SK-N-DZ (cell line): ENCODE measurements at places on chromosomes 7 and 10.

DNA sequence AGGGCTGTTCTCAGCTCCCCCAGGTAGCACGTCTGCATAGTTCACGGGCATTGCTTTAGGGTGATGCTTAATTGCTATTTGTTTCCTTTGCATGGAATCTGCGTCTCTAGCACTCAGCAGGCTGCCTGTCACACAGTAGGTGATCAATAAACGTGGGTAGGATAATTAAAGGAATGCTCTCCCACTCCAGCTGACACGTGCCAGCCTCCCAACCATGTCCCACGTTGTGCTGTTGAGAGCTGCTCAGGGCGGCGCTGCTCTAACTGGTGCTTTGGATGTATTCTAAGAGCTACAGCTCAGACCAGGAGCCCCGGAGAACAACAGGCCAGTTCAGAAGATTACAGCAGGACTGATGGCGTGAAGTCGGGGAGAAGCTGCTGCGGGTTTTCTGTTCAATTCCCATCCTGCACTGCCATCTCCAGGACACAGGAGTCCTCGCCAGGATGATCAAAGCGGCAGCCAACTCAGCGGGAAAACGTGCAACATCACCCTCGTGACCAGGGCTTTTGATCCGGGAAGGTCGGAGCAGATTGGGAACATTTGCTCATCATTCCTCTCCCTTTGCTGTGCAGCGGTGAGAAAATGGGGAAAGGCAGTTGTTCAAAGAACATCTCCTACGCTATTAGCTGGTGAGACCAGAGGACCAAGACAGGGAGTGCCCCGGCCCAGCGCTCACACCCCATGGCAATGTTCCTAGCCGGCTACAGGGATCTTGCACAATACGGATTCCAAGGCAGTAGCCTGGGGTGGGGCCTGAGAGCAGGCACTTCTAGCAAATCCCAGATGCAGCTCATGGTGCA is 50.5 kb upstream of the FOXK1 start:
- peak; percentile 90 for DNase-seq

DNA sequence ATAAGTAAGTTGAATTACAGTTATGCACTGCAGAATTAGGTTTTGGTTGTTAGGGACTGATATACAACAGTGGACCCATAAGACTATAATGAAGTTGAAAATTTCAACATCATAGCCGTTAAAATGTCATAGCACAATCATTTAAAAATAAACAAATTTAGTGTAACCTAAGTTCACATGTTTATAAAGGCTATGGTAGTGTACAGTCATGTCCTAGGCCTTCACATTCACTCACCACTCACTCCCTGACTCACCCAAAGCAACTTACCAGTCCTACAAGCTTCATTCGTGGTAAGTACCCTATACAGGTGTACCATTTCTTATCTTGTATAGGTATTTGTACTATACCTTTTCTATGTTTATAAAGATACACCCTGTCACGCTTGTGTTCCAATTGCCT is 113.7 kb downstream of the RAB11FIP2 start:
- no peak for DNase-seq

- DNase-seq: no peak
Measured at GRCh38 chr7:43768887-43769272, 10.4 kb downstream of the BLVRA start.

GRCh38 chr7:150322833-150323681 is at the start of the genes ACTR3C and LRRC61:
Gene ACTR3C, minus strand, starts transcription at chr7:150323545. Its CDS starts 28,249 bp downstream, at chr7:150295296.
Gene LRRC61, plus strand, starts transcription at chr7:150323355. Its CDS starts 13,507 bp downstream, at chr7:150336862.
- peak; percentile 89 for DNase-seq

- no peak for DNase-seq
Measured at GRCh38 chr7:130887182-130887956, 153.4 kb upstream of the KLF14 start.

- DNase-seq: peak; percentile 68
Measured at GRCh38 chr10:59808896-59809643, 55.8 kb upstream of the MRLN start.

GRCh38 chr7:27640884-27641574 is 21.7 kb downstream of the HIBADH start:
- DNase-seq: no peak

DNA sequence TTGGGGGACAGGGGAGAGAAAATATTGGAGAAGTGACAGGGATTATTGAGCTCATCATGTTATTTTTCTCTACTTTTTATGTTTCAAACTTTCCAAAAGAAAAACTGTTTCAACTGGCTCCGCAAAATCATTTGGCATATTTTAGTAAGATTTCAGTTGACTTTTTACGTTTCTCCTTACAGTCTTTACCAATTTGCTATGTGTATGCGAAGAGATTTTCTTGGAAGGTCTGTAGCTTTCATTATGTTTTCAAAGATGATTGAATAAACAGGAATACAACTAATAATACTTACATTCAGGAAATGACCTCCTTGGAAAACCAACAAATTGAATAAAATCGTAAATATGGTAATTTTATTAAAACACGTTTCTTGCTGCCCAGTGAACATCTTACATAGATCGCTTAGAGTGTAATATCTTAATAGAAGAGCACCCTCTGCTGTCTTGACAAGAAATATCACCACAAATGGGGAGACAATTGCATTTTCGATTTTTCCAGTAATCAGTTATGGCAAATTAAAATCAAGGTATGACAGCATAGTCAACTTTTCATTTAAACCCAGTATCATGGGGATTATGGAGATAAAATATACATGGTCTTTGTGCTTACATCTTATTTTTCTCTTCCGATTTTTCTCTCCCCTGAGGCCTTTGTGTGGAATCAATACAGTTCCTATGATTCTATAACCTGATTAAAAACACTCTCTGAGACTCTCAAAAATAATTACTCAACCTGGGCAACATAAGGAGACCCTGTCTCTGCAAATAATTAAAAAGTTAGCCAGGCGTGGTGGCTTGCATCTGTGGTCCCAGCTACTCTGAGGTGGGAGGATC is 43.1 kb downstream of the MBL2 start:
- DNase-seq: peak; percentile 52

- DNase-seq: no peak
Measured at GRCh38 chr10:98257961-98258360, 10.0 kb downstream of the LOXL4 start.

GRCh38 chr10:49252313-49253034 is 46.5 kb upstream of the C10orf71 start:
- no peak for DNase-seq

DNA sequence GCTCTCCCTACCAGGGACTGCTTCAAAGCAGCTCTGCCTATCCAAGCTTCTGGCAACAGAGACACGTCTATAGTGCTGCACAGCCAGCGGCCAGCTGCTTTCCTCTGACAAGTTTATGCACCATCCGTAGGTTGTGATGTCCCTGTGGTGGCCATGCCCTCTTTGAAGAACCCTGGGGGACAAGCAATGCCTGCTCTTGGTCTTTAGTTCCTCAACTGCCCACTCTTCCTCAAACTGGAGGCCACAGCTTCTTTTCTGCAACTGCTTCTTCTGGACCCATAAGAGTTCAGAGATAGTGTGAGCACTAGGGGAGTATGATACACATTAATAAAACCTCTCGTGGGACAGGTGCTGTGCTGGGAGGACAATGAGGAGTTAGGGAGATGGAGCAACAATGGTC is 164.9 kb downstream of the ELMO1 start:
- no peak for DNase-seq

DNA sequence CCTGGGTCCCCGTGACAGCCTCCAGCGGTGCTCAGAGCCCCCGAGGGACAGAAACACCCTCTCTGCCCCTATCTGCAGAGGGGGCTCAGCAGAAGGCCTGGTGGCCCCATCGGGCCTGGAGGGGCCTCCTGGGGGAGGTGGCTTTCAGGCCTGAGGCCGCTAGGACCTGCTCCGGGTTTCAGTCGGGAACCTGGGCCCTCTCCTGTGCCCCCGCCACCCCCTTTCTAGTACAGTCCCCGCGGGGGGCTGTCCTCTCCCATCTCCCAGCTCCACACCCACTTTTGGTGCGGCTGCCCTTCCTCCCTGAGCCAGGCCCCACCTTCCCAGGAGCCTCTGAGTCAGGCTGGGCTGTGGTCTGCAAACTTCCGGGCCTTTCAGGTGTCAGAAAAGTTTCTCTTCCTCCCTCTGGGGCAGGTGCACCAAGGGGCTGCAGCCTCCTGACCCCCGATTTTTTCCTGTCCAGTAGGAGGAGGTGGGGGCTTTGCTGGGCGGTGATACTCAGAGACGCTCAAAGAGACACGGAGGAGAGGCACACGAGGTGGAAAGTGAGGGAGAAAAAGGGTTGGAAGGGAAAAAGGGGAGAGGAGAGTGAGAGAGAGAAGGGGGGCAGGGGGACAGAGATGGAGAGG is 692 bp downstream of the CARD11 start:
- no peak for DNase-seq

GRCh38 chr10:48778193-48778857 is 93.7 kb downstream of the WDFY4 start:
- no peak for DNase-seq

DNA sequence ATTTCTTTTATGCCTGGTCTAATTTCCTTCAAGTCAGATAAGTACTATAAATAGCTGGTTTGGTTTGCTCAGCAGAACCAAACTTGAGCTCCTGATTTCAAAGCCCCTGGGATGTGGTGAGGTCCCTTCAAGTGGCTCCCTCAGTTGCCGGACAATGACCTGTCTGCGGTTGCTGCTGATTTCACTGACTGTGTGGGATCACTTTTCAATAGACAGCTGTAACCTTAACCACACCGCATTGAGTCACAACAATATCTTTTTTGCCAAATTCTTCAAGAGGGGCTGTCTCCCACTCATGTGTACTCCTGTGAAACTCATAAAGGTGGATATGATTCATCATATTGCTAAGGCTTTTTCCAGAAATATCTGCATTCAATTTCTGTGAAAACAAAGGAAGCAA is 23.1 kb upstream of the ITGA8 start:
- DNase-seq: no peak

DNA sequence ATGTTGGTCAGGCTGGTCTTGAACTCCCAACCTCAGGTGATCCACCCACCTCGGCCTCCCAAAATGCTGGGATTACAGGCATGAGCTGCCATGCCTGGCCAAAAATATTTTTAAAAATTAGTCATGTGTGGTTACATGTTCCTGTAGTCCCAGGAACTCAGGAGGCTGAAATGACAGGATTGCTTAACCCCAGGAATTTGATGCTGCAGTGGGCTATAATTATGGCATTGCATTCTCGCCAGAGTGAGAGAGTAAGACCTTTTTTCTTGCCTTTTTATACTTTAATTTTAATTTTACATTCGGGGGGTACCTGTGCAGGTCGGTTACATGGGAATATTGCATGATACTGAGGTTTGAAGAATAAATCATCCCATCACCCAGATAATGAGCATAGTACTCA is 86.6 kb upstream of the ZNF92 start:
- no peak for DNase-seq

GRCh38 chr10:63294781-63295180 is 161.7 kb downstream of the NRBF2 start:
- no peak for DNase-seq

DNA sequence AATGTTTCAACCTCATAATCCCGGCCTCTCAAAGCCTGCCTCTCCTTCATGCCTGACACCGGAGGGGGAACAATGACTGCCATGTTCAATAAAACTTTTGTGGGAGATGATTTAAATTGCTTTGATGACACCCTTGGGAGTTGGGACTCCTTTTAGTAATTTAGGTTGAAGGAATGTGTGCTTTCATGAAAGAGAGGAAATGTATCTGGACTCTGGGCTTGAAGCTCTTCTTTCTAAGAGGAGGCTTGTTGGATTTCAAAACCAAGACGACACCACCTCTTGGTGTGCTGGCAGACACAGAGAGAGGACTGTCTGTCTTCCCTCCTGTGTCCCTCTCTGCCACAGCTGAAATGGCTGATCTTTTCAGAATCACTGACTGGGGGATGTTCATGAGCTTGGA is 168.1 kb downstream of the GALNT17 start:
- DNase-seq: no peak

DNA sequence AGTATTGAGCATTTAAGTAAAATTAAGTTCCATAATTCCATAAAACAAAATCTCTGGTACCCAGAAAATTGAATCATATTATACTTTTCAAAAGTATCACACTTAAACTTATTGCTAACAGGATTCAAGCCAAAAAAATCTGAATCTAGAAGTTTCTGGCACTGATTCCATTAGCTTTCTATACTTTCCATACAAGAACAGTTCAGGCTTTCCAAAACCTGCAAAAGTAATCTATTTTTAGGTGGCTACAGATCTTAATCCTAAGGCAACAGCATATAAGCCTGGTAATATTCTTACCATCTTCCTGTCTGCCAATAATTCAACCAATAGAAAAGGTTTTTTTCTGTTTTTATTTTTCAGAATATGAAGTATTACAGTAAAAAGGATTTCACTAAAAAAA is 185.0 kb downstream of the CRPPA start:
- no peak for DNase-seq

DNA sequence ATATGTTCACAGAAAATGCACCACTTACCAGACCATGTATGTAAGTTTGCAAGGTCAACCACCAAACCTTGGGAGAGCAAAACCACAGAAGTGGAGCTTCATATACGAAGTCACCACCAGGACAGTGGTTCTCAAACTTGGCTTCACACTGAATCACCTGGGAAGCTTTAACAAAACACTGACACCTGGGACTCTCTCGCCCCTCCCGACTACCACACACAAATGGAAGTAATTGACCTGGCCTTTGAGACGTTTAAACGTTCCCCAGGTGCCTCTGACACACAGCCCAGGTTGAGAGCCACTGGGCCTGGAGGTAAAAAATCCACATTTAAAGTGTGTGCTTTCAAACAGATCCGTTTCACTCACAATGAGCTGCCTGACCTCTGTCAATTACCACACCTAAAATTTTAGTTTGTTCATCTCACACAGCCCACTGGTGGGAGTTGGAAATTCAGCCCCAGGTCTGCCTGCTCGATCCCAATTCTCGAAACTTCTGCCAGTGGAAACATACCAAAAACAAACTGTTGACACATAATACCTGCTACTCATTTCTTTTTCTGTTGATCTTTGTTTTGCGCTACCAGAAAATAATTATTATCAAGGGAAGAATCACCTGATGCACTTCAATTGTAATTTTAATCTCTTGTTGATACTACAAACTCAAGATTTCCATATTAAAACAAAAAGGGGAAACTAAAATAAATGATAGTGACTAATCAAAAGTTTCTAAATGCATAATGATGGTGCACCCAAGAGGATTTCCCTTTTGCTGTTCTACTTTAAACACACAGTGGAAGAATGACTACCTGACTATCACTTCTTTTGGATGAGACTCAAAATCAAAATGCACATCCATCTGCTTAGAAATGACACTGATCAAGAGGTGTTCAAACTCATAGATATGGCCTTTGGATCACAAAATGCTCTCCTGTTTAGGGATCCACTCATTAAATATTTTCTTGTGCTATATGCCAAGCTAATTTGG is 26.6 kb downstream of the CDNF start:
- DNase-seq: no peak

DNA sequence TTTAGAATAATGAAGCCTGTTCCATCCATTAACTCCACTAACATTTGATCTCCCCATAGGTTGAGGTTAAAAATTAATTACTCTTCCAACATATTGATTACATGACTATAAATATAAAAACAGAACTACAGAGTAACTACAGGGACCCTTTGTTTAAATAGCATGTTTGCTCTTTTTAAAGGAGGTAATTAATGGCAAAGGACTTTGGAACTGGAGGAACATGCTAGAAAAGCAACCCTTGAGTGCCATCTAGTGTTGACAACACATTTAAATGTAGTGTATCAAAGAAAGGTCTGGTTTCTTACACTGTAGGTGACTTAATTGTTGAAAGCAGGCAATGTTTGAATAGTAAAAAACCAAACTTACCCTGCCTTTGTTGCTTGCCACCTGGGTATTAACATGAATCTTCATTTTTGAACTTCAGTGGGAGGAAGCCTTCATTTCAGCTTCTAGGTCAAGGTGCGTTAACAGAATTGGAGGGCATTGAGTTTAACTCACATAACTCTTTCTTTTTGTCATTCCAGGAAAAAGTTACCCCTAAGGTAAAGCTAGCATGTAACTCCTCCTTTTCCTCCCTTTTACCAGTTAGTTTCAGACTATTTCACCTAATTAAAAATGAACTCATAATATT is 52.6 kb upstream of the CAPZA2 start:
- DNase-seq: peak; percentile 59
